ENCODE measurements at places on chromosomes 13 and 19.

DNA sequence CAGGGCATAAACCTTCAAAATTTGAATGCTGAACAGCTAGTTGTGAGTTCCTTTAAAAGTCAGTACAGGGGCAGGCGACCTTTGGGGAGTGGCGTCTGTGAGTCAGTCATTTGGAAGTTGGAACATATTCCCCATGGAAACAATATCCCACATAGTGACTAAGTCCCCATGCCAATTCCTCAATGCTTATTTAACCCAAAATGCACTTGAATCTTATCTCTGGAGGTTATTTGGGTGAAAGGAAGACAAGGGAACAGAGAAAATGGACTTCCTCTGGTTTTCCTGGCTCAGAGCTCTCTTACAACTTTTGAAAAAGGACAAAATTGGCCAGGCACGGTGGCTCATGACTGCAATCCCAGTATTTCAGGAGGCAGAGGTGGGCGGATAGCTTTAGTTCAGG lies 479.2 kb upstream of the NBEA start:
- DNase-seq: peak; percentile 73

DNA sequence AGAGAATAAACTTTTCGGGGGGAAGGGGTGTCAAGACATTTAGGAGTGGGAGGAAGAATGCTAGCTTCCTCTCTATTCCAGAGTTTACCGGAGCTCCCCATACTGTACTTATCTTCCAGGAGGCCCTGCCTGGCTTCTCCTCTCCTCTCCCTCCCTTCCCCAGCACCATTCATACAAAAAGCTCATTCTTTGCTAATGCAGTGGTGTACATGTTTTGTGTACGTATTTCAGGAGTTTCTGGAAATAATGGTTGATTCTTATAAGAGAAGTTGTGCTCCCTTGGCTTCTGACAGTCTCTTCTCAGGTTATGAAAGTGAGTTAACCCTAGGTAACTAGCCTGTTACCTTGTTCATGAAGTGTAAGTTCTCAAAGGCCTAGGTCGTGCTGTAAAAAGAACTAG lies 7.1 kb downstream of the SAMD4B start:
- DNase-seq: no peak

DNA sequence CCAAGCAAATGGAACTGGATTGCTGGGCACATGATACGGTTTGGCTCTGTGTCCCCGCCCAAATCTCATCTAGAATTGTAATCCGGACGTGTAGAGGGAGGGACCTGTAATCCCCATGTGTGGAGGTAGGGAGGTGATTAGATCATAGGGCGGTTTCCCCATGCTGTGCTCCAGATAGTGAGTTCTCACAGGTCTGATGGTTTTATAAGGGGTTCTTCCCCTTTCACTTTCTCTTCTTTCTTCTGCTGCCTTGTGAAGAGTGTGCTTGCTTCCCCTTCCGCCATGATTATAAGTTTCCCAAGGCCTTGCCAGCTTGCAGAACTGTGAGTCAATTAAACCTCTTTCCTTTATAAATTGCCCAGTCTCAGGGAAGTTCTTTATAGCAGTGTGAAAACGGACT lies 32.6 kb upstream of the MTIF3 start:
- no peak for DNase-seq

GRCh38 chr19:29542327-29542726 lies 16.5 kb downstream of the VSTM2B start:
- no peak for DNase-seq

DNA sequence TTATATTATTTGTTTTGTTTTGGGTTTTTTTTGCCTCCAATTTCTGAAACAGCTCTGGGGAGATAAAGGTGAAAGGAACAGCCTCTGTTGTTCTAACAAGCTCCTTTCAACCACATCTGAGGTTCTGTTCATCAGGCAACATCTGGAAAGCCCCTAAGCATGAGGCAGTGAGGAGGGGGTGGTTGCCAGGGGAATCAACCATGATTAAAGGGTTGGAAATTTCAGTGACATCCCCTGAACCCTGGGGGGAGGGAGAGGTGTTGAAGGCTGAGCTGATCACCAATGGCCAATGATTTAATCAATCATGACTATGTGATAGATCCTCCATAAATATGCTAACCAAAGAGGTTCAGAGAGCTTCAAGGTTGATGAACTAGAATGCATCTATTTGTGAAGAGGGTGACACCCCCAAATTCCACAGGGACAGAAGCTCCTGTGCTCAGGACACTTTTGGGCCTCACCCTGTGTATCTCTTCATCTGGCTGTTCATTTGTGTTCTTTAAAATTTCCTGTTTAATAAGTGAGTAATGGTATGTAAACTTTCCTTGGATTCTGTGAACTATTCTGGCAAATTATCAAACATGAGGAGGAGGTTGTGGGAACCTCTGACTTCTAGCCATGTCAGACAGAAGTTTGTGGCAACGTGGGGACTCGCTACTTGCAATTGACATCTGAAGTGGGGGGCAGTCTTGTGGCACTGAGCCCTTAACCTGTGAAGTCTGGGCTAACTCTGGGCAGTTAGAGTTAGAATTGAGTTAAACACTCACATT lies 221.3 kb downstream of the NHLRC3 start:
- DNase-seq: no peak

- DNase-seq: no peak
Observed at GRCh38 chr19:38656171-38656981, 8.9 kb downstream of the ACTN4 start.

- no peak for DNase-seq
Observed at GRCh38 chr13:57582032-57582431, 49.5 kb upstream of the PCDH17 start.

GRCh38 chr13:48977973-48978372 lies 2.3 kb downstream of the FNDC3A start:
- DNase-seq: peak; percentile 29

GRCh38 chr13:35848336-35849255 lies 282.6 kb downstream of the DCLK1 start:
- DNase-seq: no peak

DNA sequence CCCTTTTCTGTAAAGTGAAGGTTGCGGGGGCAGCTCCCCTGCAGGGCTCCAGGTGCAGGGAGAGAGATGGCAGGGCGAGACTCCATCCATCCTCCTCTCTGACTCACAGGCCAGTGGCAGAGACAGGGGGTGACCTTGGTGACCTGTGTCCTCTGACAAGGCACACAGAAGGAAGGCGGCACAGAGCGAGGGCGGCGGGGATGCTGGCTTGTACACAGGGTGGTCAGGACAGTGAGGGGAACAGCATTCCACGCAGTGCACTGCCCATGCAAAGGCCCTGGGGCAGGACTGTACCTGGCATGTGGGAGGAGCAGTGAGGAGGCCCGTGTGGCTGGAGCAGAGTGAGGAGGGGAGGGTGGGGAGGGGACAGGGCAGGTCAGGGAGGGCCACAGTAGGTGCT lies 7.7 kb downstream of the NDUFA11 start:
- no peak for DNase-seq

DNA sequence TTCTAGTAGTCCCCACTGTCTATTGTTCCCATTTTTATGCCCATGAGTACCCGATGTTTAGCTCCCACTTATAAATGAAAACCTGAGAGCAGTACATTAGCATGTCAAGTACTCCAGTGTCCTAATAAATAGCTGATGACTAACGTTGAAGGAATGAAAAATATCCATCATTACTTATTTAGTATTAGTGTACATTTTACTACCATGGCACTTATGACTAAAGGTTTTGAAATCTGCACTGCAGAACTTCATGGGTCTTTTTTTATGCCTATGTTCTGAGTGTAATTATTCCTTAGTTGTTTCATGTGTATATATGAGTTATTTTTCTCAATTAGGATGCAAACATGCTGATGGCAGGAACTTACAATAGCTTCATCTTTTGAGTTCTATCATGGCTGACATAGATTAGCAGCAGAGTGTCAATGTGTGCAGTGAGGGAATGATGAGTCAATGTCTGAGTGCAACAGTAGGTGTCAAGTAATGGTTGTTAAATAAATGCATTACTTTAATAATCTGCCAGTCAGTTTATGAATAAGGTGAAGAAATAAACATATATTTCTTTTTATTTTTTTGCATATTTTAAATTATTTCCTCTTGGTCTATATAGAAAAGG lies 188.4 kb downstream of the ITGBL1 start:
- peak; percentile 12 for DNase-seq

DNA sequence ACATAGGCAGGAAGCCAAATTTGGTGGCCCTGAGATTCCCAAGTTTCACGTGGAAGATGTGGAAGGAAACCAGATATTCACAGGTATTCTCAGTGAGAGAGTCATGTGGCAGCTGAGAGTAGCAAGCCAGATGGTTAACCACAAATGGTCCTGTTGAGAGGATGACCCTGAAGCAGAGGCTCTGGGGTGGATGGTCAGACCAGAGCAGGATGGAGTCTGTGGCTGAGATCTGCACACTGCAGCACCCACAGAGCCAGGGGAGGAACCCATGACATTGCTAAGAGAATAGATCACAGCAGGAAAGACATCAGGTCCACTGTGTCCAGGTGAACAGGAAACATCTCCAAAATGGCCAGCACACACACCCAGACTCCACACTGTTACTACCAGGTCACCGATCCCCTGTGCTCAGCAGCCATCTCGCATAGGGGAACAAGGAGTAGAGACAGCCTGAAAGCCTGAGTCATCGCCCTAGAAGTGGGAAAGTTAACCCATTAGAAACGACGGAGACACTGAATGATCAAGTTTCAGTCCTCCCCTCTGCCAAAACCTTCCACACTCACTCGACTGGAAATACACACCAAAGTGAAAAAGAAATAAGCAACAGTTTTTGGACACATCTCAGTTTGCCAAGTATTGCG lies 160.0 kb downstream of the RBM26 start:
- no peak for DNase-seq

- DNase-seq: peak; percentile 84
Observed at GRCh38 chr13:36297366-36298338, at the start of gene CCDC169. TSS of gene CCDC169 (minus strand) at chr13:36297814. CDS start at chr13:36297719, 95 bp downstream.

DNA sequence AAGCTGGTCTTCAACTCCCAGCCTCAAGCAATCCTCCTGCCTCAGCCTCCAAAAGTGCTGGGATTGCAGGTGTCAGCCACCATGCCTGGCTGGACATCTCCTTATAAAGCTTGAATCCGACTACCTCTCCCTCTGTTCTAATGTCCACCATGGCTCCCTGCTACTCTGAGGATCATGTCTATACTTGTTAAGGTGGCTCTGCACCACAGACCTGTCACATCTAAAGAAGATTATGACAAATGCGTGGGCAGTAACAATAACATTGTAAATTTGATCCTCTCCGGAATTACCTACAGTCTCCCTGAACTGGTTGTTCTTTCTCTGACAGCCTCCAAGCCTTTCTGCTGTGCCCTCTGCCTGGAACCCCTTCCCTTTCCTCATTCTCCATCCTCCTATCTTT lies 1.8 kb downstream of the NXNL1 start:
- no peak for DNase-seq
